ENCODE measurements at places on chromosomes 2 and 18.

GRCh38 chr2:237452861-237453260 lies 34.2 kb upstream of the MLPH start:
- DNase-seq: no peak

GRCh38 chr2:64489081-64489751 lies 34.9 kb upstream of the AFTPH start:
- DNase-seq: no peak

GRCh38 chr2:107414376-107414775 lies 412.3 kb upstream of the RGPD4 start:
- DNase-seq: no peak

- DNase-seq: no peak
Measured at GRCh38 chr2:102674836-102675235, 55.5 kb downstream of the SLC9A2 start.

DNA sequence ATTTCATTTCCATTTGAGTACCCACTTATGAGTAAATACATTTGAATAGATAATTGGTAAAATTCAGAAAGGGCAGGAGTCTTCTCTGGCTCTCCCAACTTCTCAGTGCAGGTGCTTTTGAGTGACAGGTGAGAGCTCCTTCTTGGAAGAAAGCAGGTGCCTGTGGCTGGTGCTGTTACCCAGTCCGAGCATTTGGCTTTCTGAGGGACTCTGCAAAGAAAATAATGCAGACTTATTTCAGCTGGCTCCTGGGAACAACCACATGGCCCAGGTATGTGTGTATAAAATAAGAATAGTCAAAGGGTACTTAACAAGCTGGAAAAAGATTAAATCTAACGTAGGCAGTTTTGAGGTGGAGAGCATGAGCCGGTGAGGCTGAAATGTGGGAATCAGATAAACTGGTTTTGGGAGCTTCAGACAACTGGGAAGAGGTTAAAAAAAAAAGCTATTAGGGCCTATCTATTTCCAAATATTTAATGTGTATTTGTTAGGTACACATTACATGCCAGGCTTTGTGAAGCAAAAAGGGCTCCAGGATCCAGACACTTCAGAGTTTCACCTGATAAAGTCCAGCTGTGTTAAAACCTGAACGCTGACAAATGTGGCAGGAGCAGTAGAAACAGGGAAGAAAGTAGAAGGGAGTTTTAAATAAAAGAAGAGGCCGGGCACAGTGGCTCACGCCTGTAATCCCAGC lies 20.6 kb downstream of the ZNF236 start:
- DNase-seq: no peak

GRCh38 chr2:237689336-237690131 lies 62.1 kb downstream of the LRRFIP1 start:
- no peak for DNase-seq

DNA sequence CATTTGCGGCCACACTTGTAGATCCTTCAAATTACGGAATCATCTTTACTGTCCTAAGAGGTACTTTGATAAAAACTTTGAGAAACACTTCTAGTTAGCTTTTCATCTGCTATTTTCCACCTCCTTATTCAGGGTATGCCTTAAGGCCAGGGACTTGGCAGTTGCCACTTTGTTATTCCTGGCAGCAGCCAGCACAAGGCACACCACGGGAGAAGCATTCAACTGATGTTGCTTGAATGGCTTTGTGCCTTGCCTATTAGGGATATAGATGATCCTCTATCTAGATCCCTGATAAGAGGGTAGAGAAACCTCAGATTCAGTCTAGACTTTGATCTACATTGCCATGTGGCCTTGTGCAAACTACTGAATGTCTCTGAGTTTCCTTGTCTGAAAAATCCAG lies 70.3 kb upstream of the EPHA4 start:
- DNase-seq: no peak

DNA sequence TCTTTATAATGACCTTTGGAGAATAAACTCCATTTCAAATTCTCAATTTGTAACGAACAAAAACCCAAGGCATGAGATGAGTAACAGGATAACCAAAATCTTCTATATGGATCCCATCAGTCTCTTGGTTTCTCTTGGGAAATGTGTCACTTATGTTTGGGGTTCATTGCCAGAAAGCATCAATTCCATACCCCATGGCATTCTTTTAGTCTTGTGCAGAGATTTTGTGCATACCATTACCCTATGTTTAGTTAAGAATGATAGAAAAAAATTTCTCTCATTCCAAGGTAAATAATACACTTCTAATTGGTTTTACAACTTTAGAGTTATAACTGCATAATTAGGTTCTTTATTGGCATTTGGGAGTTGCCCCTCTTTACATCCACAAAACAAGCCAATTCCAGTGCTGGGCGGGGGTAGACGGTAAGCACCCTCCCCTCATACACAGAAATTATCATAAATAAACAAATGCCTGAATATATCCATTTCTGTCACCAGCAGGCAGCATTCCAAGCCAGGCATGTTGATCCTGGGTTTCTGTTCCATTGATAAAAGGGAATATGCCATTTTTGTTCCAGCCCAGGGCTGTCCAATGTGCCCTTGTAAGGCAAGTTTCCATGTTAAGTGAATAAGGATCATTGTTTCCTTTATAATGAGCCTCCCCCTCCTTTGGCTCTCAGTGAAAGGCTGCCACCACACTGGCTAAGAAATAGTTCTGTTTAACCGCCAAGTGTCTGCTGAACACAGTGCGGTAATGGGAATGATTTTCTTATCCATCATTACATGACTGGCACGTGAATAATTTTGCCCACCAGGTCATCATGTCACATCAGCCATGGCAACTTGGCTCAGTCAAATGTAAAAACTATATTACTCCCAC lies 680.1 kb upstream of the ZEB2 start:
- DNase-seq: no peak

GRCh38 chr2:197516393-197516761 lies 511 bp downstream of the MOB4 start:
- no peak for DNase-seq

GRCh38 chr2:159134979-159135378 lies 151.5 kb downstream of the WDSUB1 start:
- no peak for DNase-seq

DNA sequence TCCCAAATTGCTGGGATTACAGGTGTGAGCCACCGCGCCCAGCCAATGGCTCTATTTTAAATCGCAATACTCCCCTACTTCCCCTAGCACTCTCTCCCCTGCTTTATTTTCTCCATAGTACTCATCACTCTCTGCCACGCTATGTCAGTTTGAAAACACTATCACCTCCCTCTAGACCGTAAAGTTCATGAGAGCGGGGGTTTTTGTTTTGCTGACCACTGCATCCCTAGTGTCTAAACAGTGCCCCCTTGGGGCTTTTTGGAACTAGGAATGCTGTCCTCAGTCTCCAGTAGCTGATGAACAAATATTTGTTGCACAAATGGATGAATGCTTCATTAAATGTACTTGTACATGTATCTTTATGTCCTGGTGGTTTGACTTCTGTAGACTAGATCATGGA lies 44.1 kb downstream of the ATOH8 start:
- DNase-seq: no peak

DNA sequence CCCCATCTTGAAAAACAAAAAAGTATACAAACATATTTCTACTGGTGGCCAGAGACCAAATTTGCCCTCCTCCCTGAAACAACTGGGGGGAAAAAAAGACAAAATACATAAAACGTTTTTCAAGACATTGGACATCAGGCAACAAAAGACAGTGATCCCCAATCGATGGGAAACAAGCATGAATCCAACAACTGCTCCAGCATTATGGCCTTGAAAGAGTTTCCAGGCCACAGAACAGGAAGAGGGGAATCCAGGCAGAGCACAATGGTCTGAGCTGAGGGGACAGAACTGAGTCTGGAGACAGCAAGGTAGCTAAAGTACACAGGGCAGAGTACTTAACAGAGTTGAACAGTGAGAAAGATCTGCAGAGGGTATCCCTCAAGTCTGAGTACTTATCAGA lies 4.4 kb downstream of the CCDC88A start:
- DNase-seq: no peak

GRCh38 chr18:74682991-74683297 lies 85.3 kb downstream of the ZNF407 start:
- DNase-seq: no peak

DNA sequence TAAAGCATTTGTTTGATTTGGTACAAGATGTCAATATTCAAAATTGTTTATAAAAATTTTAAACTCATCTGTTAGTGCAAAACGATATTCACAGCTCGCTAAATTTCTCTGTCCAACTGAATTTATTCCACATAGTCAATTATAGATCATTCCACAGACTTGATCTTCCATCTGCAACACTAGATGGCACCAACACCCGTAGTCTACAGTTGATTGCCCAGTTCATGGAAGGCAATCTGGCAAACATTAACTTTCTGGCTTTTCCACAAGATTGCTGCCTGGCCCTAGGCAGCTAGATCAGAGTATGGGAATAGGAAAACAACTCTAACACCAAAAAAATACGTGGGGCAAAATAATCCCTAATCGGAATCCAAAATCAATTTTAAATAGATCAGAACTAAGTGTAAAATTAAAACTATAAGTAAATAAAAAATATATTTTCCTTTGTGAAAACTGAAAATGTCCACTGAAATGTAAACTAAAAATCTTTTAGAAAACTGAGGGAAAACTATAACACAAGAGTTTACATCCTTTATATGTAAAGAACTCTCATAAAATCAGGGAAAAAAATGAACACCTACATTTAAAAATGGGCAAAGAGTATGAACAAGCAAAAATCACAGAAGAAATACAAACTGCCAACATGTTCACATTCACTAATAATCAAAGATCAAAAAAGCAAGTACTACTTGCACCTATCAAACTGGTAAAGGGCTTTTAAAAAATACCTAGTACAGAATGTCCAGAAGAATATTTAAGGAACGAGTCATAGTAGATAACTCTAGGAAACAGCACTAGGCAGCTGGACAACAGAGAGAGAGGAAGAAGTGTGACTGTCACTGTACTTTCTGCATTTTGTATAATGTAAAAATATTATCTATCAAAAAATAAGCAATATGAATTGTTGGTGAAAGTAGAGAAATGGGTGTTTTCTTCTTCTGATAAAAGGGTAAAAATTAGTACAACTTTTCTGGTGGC lies 35.0 kb downstream of the RTN4 start:
- DNase-seq: no peak

Data from stimulated activated CD8-positive, alpha-beta memory T cell treated with anti-CD3 and anti-CD28 coated beads, Interleukin-12 subunit alpha, Interleukin-12 subunit beta, amount 100 ng/mL, for 4 hours (primary cell).